ENCODE measurements at places on chromosomes 7 and 10.

GRCh38 chr7:94133460-94133859 is 129.3 kb upstream of the BET1 start:
- peak; percentile 8 for DNase-seq

- DNase-seq, result no peak
Measured at GRCh38 chr7:21086688-21087087, 300.0 kb upstream of the SP8 start.

- DNase-seq, result no peak
Measured at GRCh38 chr10:14843327-14843988, 5.4 kb downstream of the HSPA14 start.

GRCh38 chr7:44678471-44679179 is 70.0 kb upstream of the ZMIZ2 start:
- no peak for DNase-seq

DNA sequence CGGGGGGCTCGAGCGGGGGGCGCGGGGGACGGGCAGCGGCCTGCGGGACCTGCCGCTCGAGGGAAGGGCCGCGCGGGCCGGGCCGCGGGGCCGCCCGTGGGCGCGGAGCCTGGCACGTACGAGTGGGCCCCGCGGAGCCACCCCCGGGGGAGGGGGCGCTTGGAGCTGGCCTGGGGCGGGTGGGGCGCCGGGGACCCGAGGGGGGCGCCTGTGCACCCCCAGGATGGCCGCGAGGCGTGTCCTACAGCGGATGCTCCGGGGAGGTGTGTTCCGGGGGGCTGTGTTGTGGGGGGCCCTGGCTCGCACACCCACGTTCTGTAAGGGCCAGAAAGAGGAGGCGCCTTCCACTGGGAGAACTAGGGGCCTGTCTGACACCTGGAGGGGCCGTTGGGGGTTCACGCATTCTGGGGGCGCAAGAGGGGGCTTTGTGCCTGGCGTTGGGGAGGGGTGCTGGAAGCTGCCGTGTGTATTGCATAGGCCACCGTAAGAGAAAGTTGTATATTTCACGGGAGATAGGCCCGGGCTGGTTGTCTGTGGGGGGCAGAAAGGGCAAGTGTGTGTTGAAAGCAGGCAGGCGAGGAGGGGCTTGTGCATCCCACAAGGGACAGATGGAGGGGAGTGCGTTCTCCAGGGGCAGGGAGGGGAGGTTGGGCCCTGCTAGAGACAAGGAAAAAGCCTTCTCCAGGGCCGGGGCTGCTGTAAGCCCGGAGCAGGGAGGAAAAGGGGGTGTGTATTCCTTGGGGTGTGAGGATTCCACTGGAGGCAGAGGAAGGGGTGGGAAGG is 663 bp downstream of the VPS37D start:
- no peak for DNase-seq

GRCh38 chr7:22555476-22555875 is 55.5 kb upstream of the STEAP1B start:
- no peak for DNase-seq

GRCh38 chr7:30465046-30465810 is 13.4 kb downstream of the NOD1 start:
- DNase-seq, result no peak

DNA sequence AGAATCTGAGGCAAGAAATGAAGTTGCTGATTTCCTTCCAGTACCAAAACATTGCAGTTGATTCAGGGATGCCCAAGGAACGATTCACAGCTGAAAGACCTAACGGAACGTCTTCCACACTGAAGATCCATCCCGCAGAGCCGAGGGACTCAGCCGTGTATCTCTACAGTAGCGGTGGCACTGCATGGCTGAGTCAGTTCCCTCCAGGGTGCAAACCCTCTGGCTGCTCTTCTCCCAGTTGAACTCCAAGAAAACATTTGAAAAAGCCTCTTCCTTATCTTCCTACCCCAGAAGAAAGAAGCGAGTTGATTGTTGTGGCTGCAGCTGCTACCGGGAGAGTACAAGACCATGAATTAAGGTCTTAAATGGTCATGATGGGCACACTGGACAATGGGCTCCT is 147.1 kb upstream of the PRSS1 start:
- DNase-seq, result no peak

GRCh38 chr10:28177944-28178637 is 124.8 kb downstream of the MPP7 start:
- DNase-seq, result peak; percentile 24

DNA sequence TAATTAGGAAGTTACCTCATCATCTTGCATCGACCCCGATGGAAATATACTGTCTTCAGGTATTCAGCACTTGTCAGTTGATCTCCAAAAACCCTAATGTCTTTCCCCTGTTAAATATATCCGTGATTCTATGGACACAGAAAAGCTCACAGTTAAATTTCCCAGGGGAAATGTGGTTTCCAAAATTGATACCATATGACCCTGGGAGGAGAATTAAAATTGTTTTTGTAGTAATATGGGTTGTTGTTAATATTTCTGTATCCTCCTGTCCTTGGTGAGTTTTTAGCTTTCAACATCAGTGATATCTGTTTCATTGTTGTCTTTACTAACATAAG is 132.1 kb downstream of the CELF2 start:
- no peak for DNase-seq

GRCh38 chr10:44963772-44964633 is 4.4 kb downstream of the RASSF4 start:
- DNase-seq, result no peak

DNA sequence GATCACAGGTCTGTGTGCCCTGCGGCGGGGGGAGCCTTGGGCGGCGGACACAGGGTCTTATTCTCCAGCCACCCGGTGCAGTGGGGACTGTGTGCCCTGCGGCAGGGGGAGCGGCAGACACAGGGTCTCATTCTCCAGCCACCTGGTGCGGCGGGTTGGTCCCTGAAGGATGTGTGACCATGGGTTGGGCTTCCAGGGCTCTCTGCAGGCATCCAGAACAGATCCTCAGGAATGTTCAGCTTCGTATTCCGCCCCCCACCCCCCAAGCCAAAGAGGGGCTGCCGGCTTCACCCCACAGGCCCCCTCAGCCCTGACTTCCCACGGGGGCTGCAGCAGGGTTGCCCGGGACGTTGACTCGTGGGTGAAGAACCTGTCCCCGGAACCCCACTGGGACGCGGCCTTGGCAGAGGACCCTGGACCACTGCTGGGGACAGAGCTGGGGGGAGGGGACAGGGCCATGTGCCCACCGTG is 154.5 kb upstream of the PPP2R2D start:
- DNase-seq, result no peak

DNA sequence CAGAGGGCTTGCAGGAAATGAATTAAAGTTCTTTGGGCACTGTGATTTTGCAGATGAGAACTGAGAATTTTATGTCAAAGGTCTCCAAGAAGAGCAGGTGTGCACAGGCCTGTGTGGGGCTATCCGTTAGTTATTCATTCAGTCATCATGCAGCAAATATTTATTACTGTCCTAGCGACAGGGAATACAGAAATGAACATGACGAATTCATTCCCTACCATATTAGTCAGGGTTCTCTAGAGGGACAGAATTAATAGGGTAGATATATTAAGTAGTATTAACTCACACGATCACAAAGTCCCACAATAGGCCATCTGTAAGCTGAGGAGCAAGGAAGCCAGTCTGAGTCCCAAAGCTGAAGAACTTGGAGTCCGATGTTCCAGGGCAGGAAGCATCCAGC is 2.9 kb upstream of the MMP21 start:
- DNase-seq, result no peak

DNA sequence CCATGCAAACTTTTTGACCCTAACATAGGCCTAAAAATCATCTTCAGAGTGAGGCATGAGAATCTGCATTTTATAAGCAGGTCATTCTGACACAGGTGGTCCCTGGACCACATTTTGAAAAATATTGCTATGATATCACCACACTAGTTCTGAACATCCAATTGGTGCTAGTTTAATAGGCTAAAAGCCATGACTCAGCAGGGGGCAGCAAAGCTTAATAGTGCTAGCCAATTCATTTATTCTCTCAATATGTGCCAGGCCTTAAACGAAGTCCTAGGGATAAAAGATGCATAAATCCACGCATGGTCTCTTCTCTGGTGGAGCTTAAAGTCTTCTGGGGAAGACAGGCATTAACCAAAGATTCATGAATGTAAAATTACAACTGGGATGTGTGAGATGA is 10.2 kb upstream of the SLC25A28 start:
- DNase-seq, result no peak

GRCh38 chr7:128427289-128427891 is 17.6 kb upstream of the IMPDH1 start:
- DNase-seq, result peak; percentile 30

- no peak for DNase-seq
Measured at GRCh38 chr7:152527610-152528032, 91.8 kb upstream of the KMT2C start.

DNA sequence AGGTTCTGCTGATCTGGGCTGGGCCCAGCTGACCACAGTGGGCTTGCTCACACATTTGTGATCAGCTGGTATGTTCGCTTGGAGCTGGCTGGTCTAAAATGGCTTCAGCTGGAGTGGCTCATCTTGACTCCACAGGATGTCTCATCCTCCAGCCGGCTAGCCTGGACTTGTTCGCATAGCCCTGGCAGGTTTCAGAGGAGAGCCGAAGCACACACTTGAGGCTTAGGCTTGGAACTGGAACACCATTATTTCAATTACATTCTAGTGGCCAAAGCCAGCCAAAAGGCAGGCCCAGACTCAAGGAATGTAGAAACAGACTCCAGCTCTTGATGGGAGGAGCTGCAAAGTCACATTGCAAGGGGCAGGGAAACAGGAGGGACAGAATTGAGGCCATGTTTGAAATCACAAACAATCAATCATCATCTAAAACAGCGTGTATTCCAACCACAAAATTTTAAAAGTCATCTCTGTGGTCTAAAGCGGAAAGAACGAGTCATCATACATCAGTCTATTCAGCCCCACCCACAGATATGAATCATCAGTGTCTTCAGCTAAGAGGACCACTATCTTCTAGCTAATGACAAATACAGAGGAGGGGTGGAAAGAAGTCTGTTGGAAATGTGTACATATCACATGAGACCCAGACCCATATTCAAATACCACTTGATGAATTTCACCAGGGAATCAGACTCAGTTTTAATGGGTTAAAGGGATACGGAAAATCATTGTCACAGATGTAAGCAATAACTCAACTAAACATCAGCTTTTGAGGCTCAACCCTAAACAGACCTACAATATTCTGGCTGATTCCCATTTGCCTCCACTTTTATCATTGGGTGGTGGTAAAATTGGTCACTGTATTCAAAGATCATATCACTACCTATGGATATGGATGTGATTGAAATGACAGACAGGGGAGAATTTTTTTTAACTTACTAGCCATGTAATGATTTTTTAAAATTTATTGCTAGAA is 139.0 kb upstream of the MKLN1 start:
- peak; percentile 68 for DNase-seq

DNA sequence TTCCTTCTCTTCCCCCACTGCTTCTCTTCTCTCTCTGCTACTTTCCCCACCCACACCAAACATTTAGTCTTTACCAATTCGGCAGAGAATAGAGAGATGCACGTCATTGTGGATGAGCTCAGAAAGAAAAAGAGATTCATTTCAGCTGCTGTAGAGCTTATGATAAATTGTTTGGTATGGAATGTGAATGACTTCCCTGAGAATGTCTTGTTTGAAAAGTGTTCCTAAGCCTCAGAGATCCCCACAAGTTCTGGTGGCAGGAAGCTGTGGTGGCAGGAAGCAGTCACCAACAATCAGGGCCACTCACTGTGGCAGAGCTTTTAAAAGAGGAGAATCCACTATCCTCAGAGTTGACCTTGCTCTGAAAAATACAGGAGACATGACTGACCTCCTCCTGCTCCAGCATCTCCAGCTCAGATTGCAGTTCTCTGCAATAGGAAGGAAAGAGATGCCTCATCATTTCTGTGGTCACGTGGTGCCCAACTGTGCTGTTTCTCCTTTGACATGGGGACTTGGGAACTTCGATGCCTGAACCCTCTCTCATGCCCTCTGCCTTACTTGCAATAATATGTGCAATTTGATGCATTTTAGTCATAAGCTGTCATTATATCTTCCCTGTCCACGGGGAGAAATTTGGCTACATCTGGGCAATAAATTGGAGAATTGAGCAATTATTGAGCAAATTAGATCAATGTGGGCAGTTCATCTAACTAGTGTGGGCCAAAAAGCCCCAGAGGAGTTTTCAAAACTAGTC is 76.5 kb downstream of the BMPER start:
- DNase-seq, result no peak

DNA sequence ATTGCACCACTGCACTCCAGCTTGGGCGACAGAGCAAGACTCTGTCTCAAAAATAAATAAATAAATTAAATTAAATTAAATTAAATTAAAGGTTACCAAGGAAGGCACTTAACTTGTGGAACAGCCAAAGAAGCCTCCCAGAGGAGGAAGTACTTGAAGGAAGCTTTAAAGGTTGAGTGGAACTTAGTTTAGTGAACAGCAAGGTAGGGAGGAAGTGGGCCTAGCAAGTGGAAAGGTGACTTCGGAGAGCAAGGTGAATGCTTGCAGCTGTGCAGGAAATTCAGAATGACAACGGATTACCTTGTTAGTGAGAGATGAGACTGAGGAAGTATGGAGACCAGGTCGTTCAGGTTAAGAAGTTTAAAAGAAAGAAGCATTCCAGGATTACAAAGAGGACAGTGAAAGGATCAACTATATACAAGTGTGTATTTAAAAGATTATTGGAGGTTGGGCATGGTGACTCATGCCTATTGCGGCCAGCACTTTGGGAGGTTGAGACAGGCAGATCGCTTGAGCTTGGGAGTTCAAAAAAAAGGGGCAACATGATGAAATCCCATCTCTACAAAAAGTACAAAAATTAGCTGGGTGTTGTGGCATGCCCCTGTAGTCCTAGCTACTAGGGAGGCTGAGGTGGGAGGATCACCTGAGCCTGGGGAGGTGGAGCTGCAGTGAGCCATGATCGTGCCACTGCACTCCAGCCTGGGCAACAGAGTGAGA is 12.8 kb upstream of the RPEL1 start:
- no peak for DNase-seq

- no peak for DNase-seq
Measured at GRCh38 chr7:114021135-114021534, 102.3 kb upstream of the PPP1R3A start.

GRCh38 chr7:48045195-48045765 is 9.9 kb downstream of the C7orf57 start:
- no peak for DNase-seq

DNA sequence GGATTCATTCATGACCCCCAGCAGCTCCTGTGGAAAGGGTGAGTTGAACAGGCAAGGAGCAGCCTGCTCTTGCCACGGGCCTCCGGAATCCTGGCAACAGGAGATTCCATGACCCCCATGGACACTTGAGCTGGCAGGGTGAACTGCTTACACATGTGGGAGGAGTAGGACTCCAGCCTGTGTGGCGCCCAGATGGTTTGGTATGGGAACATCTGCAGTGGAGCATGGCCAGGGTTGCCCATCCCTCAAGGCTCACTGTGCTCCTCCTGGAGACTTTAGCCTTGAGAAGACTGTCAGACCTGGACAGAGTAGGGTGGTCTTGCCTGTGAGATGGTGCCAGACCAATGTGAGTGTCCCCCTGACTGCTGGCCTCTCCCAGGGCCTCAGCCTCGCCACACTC is 57.0 kb downstream of the HECTD2 start:
- no peak for DNase-seq

- no peak for DNase-seq
Measured at GRCh38 chr7:100484673-100485045, 932 bp downstream of the NYAP1 start.
